ENCODE measurements at places on chromosomes 16 and 17.

DNA sequence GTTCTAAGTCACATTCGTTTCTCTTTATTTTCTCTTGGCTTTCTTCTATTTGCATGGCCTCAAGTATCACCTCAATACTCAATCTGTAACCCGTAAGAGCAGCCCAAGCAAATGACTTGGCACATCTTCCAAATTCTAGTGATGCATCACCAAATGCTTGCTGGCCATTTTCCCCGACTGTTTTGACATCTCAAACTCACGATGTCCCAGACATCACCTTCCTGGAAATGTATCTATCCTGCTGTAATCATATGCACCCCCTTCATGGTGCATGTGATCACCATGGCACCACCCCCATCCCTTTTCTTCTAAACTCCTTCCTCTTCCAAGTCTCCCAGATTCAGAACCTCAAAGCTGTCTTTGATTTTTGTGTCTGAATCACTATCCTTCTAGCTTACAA is 24.0 kb upstream of the ABCA5 start:
- no peaks in the 10 kb centered on the region for H3K27me3 ChIP-seq
- H3K27ac ChIP-seq = no peak overlapping the region
- H3K4me3 ChIP-seq = no peak overlapping the region

GRCh38 chr16:11396241-11397048 is 51.2 kb downstream of the RMI2 start:
- H3K4me3 ChIP-seq = no peak overlapping the region
- H3K36me3 ChIP-seq = no peaks in the 10 kb centered on the region
- no peaks in the 10 kb centered on the region for H3K27me3 ChIP-seq
- no peak for DNase-seq
- H3K27ac ChIP-seq = no peak overlapping the region

GRCh38 chr17:76264425-76264754 is 758 bp upstream of the UBALD2 start:
- H3K4me1 ChIP-seq = peaks cover 57% of the 10 kb centered on the region
- peaks cover 8% of the 10 kb centered on the region for H3K36me3 ChIP-seq
- DNase-seq = no peak
- H3K4me3 ChIP-seq = peak overlapping the region; percentile 5
- peak overlapping the region; percentile 81 for H3K27ac ChIP-seq

- peak within 1 kb of the TSS; percentile 67 for H3K27ac ChIP-seq
- H3K27me3 ChIP-seq = peaks cover 58% of the 10 kb centered on the region
- peaks cover 12% of the 10 kb centered on the region for H3K4me1 ChIP-seq
- no peak for DNase-seq
These were observed at the start of gene PIK3R5 for GRCh38 chr17:8965394-8966168. Gene PIK3R5 (minus strand): TSS chr17:8965707. CDS start chr17:8911494, 54,213 bp downstream.

DNA sequence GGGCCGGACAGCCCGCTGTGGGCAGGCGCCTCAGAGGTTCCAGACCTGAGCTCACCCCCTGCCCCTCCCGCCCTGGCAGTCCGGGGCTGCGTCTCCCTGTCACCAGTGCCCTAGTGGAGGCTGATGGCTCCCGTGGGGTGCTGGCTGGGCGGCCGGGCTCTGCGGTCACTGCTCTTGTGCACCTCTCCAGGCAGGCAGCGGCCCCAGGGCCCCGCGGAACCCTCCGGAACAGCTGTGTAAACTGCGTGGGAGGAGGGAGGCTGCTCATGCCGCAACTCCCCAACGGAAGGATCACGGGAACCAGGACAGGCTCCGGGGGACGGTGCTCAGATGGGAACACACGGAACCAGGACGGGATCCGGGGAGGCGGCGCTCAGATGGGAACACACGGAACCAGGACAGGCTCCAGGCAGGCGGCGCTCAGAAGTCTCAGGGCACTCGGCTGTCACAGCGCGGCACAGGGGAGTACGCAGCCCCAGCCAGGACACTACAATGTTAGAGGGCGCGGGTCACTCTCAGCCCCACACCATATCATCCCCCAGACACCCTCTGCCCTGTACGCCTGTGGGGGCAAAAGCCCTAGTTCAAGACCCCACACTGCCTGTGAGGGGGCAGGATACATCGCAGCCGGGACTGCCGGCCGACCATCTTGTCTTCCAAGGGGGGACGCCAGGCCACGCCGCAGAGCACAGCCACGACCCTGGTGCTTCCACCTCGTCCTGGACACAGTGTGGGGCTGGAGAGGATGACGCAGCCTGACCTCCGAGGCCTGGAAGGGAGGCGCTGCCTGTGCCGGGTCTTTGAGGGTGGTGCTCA is 74.0 kb upstream of the GNG13 start:
- H3K4me1 ChIP-seq = no peaks in the 10 kb centered on the region
- no peak overlapping the region for H3K4me3 ChIP-seq
- H3K36me3 ChIP-seq = peaks cover 68% of the 10 kb centered on the region
- no peak overlapping the region for H3K27ac ChIP-seq
- H3K27me3 ChIP-seq = no peaks in the 10 kb centered on the region

- H3K27ac ChIP-seq = no peak overlapping the region
- no peak for DNase-seq
- H3K4me3 ChIP-seq = no peak overlapping the region
These were observed 2.1 kb downstream of the CHAD start for GRCh38 chr17:50466371-50467113.

DNA sequence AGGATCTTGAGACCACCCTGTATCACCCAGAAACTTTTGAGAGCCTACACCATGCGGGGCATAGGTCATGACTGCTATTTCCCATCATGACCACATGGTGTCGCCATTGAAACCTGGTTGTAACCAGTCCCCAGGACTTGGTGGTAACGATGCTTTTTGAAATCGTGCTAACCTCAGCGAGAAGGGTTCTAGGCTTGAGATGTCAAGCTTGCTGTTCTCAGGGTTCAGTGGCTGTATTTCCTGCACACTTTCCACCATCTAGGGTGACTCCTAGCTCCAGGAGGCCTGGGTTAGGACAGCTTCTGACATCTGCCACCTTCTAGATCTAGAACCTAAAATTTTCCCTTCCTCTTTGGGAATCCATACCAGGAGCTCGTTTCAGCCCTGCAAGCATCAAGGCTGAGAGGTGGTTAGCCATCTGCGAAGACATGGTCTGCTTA is 13.0 kb upstream of the SPNS3 start:
- H3K4me1 ChIP-seq = no peaks in the 10 kb centered on the region
- no peak for DNase-seq
- H3K36me3 ChIP-seq = no peaks in the 10 kb centered on the region
- H3K4me3 ChIP-seq = no peak overlapping the region
- H3K27ac ChIP-seq = no peak overlapping the region

DNA sequence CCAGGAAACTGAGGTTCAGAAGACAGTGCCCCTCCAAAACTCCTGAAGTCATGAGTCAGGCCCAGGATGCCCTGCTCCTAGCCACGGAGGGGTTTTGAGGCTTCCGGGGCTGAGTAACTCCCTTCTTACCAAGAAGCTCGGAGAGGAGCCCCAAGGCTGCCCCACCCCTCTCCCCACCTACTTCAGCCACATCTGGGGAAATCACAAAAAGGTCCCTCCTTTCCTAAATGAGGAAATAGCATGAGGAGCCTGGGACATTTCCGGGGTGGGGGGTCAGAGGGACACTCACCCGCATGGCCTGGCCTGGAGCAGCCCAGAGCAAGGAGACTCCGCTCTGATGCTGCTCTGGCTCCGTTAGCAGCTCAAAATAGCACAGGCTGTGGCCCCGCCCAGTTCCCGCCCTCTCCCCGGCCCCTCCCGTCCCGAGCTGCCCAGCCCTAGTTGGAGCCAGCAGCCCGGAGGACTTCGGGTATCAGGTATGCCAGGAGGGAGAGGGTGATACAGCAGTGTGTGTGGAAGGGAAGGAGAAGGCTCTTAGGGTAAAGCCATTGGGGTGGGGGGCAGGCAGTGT is 40.1 kb downstream of the MYO18A start:
- peaks cover 39% of the 10 kb centered on the region for H3K4me1 ChIP-seq
- H3K27me3 ChIP-seq = no peaks in the 10 kb centered on the region
- H3K4me3 ChIP-seq = peak overlapping the region; percentile 44
- DNase-seq = no peak

DNA sequence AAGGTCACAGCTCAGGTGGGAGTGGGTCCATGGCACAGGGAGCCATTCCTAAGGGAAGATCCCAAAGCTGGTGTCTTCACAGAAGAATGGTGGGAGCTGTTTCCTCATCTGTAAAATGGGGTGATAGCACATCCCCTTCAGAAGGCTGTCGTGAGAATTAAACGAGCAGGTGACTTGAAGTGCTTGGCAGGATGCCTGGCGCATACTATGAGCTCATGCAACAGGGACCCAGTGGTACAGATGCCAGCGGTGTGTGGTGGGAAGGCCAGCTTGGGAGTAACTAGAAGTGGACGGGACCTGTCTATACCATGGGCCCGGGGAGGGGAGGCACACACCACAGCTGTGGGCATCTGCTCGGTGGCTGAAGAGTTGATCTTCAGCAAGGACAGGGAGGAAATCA is 189.3 kb upstream of the TNRC6C start:
- no peaks in the 10 kb centered on the region for H3K27me3 ChIP-seq
- no peak for DNase-seq
- no peaks in the 10 kb centered on the region for H3K36me3 ChIP-seq

DNA sequence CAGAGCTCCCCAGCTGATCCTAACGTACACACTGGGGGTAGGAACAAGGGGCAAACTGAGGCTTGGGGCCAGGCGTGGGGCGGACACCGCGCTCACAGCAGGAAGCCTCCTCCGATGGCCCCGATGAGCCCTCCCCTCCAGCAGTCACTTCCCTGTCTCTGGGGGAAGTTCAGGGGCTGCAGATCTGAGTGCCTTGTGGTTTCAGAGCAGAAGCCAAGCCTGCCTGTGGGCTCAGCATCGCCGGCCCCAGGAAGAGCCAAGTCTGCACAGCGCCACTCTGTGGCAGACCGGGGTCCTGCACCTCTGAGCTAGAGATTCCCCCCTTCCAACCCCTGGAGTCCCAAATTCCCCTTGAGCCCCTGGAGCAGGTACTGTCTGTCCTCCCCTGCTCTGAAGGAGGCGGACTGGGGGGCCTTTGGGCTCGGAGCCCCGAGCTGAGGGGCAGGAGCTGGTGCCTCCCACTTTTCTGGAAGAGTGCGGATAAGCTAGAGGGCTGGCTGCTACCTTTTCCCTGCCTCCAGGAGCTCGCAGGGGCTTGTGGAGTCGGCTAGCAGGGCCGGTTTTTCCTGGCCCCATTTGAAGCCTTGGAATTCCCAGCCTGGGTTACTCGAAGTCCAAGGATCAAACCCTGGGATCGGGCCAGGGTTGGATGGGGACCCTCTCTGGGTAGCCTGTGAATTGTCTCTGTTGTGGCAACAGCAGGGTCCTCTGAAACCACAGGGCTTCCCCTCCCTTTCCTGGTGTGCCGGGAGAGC is 2.9 kb downstream of the GSE1 start:
- H3K27me3 ChIP-seq = no peaks in the 10 kb centered on the region
- H3K4me3 ChIP-seq = no peak overlapping the region
- peak overlapping the region; percentile 95 for H3K27ac ChIP-seq
- peaks cover 37% of the 10 kb centered on the region for H3K4me1 ChIP-seq

DNA sequence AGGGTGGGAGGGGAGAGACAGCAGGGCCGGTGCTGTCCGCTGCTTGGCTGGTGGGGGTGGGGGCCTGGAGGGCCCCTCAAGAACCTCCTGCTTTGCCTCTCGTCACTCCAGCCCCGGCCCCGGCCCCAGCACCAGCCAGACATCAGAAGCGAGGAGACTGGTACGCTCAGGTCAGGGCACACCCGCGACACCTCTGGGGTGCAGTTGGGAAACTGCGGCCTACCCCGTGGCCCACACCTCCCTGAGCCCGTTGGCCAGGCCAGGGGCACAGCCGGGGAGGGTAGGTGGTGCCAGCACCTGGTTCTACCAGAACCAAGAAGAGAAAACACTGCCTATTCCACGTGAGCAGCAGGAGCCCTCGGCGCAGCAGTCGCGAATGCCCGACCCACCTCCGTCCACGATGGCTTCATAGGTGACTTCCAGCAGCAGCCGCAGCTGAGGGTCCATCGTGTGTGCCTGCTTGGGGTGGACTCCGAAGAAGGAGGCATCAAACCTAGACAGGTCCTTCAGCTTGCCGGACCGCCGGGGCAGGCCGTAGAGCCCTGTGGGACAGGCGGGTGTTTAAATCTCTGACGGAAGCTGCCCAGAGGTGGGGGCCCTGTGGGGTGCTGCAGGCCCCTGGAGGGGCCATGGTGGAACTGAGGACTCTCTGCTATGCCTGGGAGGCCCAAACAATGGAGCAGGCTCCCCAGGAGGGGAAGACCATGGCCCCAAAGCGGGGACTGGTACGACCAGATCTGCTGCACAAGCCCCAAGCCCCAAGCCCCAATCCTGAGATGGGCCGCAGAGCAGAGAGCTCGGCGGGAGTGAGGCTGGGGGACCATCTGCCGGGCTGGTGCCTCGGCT is 2.9 kb downstream of the FASN start:
- H3K36me3 ChIP-seq = peaks cover 66% of the 10 kb centered on the region
- H3K27ac ChIP-seq = no peak overlapping the region
- DNase-seq = no peak
- H3K4me3 ChIP-seq = no peak overlapping the region
- no peaks in the 10 kb centered on the region for H3K27me3 ChIP-seq
- H3K4me1 ChIP-seq = peaks cover 22% of the 10 kb centered on the region

GRCh38 chr17:50266384-50267073 is 7.7 kb upstream of the TMEM92 start:
- peaks cover 15% of the 10 kb centered on the region for H3K4me1 ChIP-seq
- no peak for DNase-seq
- H3K4me3 ChIP-seq = no peak overlapping the region
- peak overlapping the region; percentile 59 for H3K27ac ChIP-seq
- H3K27me3 ChIP-seq = no peaks in the 10 kb centered on the region
- H3K36me3 ChIP-seq = no peaks in the 10 kb centered on the region

GRCh38 chr17:50110591-50111349 is 15.6 kb downstream of the PDK2 start:
- H3K27ac ChIP-seq = peak overlapping the region; percentile 63
- DNase-seq = no peak
- H3K27me3 ChIP-seq = no peaks in the 10 kb centered on the region
- no peak overlapping the region for H3K4me3 ChIP-seq

GRCh38 chr16:50369133-50369804 is 481 bp upstream of the BRD7 start:
- H3K4me1 ChIP-seq = peaks cover 19% of the 10 kb centered on the region
- H3K36me3 ChIP-seq = no peaks in the 10 kb centered on the region
- peak overlapping the region; percentile 92 for H3K4me3 ChIP-seq
- peak overlapping the region; percentile 70 for H3K27ac ChIP-seq

DNA sequence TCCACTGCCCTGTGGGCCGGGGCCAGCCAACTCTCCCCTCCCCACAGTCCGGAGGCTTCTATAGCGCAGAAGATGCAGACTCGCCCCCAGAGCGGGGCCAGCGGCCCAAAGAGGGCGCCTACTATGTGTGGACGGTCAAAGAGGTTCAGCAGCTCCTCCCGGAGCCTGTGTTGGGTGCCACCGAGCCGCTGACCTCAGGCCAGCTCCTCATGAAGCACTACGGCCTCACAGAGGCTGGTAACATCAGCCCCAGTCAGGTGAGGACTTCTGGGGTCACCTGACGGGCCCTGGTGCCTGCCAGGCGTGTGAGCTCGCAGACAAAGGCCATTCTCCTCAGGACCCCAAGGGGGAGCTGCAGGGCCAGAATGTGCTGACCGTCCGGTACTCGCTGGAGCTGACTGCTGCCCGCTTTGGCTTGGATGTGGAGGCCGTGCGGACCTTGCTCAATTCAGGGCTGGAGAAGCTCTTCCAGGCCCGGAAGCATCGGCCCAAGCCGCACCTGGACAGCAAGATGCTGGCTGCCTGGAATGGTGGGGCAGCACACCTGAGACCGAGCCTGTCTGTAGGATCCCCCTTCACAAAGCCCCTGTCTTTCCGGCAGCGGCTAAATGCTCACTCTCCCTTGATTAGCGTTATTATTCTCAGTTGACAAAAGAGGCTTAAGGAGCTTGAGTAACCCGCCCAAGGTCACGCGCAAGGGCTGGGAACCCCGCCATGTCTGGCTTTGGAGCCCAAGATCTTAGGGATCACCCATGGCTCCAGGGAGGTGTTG is 3.9 kb downstream of the SPATA20 start:
- H3K27me3 ChIP-seq = peaks cover 6% of the 10 kb centered on the region
- peak overlapping the region; percentile 55 for H3K27ac ChIP-seq
- H3K4me1 ChIP-seq = peaks cover 35% of the 10 kb centered on the region

- H3K4me3 ChIP-seq = no peak overlapping the region
- H3K27ac ChIP-seq = peak overlapping the region; percentile 81
These were observed 7.2 kb downstream of the TIMM22 start for GRCh38 chr17:1003972-1004768.

All from esophagus squamous epithelium (tissue), 5 donors.